ENCODE measurements at places on chromosomes 7 and 10. TPM values are rescaled to one million over a fixed set of nuclear protein-coding genes. Genes with fewer than 3 reads are reported as not detected.

The CPXM2 gene
- 275 TPM for total RNA-seq

The LIPN gene
- not detected for total RNA-seq

The SFXN3 gene
- total RNA-seq: 136 TPM

DNA sequence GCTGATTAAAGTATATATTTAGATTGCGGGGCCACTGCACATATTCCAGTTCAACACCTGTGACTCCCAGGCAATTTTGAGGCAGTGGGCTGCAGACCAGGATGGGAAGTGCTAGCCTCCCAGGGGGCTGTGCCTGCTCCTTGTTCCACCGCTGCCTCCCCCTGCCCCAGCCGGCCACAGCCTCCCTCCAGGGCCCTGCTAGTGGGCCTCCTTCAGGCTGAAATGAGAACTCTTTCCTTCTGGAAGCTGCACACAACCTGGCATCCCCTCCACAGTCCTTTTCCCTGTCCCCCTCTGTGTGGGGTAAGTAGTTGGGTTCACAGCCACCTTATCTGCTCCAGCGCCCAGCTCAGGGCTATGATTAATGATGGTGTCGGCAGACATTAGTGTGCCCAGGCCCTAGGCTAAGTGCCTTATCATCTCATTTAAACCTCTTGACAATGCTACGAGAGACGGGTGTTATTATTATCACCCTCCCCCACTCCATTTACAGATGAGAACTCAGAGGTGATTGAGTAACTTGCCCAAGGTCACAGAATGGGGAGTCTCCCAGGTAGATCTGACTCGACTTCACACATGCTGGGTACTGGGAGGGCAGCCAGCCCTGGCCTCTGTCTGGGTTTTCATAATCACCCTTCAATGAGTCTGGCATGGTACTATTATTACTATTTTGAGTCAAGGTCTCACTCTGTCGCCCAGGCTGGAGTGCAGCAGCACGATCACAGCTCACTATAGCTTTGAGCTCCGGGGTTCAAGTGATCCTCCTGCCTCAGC lies 10.8 kb upstream of the SFRP5 start:
- H3K36me3 ChIP-seq: no peaks in the 10 kb centered on the region
- DNase-seq: no peak
- no peak overlapping the region for H3K4me3 ChIP-seq
- no peaks in the 10 kb centered on the region for H3K27me3 ChIP-seq

GRCh38 chr10:67977251-67977650 lies 92.8 kb downstream of the SIRT1 start:
- H3K4me3 ChIP-seq: no peak overlapping the region
- H3K27me3 ChIP-seq: no peaks in the 10 kb centered on the region
- DNase-seq: no peak

DNA sequence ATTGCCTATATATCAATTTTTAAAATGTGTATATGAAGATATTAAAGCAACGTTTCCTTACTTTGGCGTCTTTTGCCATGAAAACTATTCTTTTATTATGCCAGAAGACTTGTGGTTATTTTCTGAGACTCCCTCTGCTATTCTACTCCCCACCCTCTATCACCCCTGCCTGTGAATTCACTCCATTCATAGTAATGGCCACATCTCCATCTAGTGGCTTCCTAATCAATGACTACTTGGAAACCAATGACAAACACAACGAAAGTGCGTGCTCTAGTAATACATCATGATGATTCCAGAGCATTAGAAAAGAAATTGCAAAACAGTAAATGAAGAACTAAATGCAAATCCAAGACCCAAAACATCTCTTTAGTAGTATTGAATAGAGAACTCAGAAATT lies 186.7 kb upstream of the HGF start:
- no peaks in the 10 kb centered on the region for H3K36me3 ChIP-seq
- no peak overlapping the region for H3K27ac ChIP-seq
- DNase-seq: no peak
- peaks cover 5% of the 10 kb centered on the region for H3K4me1 ChIP-seq

DNA sequence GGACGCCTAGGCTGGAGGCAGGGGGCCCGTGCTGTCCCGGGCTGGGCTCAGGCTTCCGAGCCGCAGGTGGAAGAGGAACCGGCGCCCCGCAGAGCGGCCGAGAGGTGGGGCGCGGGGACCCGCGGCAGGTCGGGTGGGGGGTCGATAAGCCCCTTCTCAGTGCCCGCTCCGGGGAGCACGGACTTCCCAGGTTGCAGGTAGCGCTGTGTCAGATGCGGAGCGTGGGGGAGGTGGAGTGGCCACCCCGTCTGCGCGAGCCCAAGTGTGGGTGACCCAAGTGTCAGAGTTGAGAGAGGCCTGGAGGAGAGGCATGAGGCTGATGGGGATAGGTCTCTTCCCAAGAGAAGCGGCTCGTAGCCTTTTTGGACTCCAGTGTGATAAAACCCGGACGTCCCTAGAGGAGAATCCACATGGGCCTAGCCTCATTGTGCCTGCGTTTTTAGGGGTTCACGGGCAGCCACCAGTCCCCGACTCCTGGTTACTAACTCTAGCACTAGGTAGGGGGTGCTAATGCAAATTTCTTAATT lies 580 bp downstream of the EEPD1 start:
- H3K36me3 ChIP-seq: no peaks in the 10 kb centered on the region
- no peaks in the 10 kb centered on the region for H3K27me3 ChIP-seq
- H3K4me3 ChIP-seq: peak overlapping the region; percentile 80
- H3K4me1 ChIP-seq: peaks cover 40% of the 10 kb centered on the region
- H3K27ac ChIP-seq: peak overlapping the region; percentile 84
- no peak for DNase-seq

DNA sequence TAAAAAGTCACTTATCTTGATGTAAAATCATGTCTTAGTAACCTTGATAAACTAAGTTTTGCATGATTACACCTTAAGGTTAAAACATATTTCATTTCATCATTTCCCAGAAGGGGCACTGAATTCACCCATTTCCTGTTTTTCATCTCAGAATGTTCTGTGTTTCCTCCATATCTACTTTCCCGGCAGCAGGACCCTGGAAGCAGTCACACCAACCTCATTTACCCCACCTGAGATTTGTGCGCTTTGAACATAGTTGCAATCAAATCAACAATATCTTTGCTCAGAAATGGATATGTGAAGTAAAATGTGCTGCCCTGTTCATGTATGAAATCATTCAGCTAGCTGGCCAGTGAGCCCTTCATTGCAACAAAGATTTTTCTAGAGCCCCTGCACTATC lies 46.8 kb downstream of the IKZF1 start:
- H3K4me3 ChIP-seq: no peak overlapping the region
- H3K27ac ChIP-seq: no peak overlapping the region
- no peaks in the 10 kb centered on the region for H3K36me3 ChIP-seq

DNA sequence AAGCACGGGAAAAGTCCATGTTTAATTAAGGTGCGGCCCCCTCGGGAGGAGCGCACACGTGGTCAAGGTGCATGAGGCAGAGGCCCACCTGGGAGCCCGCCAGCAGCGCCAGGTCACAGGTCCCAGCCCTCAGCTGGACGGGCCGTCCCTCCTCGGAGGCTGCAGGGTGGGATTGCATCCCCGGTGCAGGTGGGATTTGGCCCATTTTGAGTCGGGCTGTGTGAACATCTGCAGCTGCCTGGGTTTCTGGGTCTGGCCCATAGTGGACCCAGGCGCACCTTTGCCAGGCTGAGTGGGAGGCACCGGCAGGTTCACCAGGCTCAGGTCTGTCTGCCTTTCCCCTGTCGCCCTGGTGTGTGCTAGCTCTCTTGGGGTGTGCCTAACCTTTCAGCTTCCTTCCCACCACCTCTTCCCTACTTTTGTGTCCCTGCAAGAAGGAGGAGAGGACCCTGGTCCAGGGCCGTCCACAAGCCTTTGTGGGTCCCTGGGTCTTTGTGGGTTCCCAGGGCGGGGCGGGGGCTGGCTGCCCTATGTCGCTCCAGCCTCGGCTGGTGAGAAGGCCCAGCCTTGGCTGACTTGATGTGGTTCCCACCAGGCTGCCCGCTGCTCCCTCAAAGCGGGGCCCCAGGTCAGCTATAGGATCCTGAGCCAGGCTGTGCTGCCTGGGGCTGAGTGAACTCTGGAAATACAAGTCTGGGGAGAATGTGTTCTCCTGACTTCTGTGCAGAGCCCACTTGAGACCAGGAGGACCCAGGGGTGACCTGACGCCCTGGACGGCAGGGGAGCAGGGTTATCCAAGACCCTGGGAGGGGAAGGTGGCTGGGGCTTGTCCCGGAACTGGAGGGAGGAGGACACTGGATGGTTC lies 186.7 kb upstream of the SHH start:
- DNase-seq: no peak
- no peaks in the 10 kb centered on the region for H3K4me1 ChIP-seq
- no peak overlapping the region for H3K4me3 ChIP-seq
- H3K27me3 ChIP-seq: no peaks in the 10 kb centered on the region
- no peak overlapping the region for H3K27ac ChIP-seq

GRCh38 chr10:12921163-12921562 lies 80.3 kb downstream of the CCDC3 start:
- no peak overlapping the region for H3K4me3 ChIP-seq
- H3K4me1 ChIP-seq: peaks cover 13% of the 10 kb centered on the region
- H3K27me3 ChIP-seq: no peaks in the 10 kb centered on the region
- H3K36me3 ChIP-seq: no peaks in the 10 kb centered on the region
- no peak overlapping the region for H3K27ac ChIP-seq
